ENCODE measurements at places on chromosomes 13 and 19. TPM values are rescaled to one million over a fixed set of nuclear protein-coding genes. Genes with fewer than 3 reads are reported as not detected.

The OR7D2 gene
- total RNA-seq = not detected

The ZNF560 gene
- 1.5 TPM for total RNA-seq

The HSPB6 gene
- total RNA-seq = 14.8 TPM

The PRSS57 gene
- not detected for total RNA-seq

The ZNF835 gene
- 0.97 TPM for total RNA-seq

The LENG8 gene
- total RNA-seq = 79.0 TPM

The DACH1 gene
- not detected for total RNA-seq

The NAPSA gene
- not detected for total RNA-seq

The FOXO1 gene
- 2.9 TPM for total RNA-seq

The ZNF530 gene
- 3.8 TPM for total RNA-seq

The TMEM150B gene
- not detected for total RNA-seq

The FPR1 gene
- total RNA-seq = 0.61 TPM

The C19orf85 gene
- not detected for total RNA-seq

The SBK2 gene
- 0.16 TPM for total RNA-seq

The TMIGD2 gene
- total RNA-seq = 0.36 TPM

The CYP2A6 gene
- total RNA-seq = not detected

The ATXN8OS gene
- total RNA-seq = not detected

The ELSPBP1 gene
- total RNA-seq = not detected

The ZNF579 gene
- total RNA-seq = 8.9 TPM

The CACNG7 gene
- total RNA-seq = not detected

The NRTN gene
- not detected for total RNA-seq

The PEAK3 gene
- total RNA-seq = under 0.01 TPM

The ZNF100 gene
- total RNA-seq = 1.6 TPM

The LILRB2 gene
- total RNA-seq = not detected

The COL5A3 gene
- total RNA-seq = 37.6 TPM

The ZNF221 gene
- total RNA-seq = 13.1 TPM

The ZNF578 gene
- 4.6 TPM for total RNA-seq

The NALCN gene
- 0.49 TPM for total RNA-seq

All from hair follicle dermal papilla cell (primary cell).